CD8-positive, alpha-beta T cell (primary cell): ENCODE measurements at places on chromosomes 6 and 20.

- no peak for DNase-seq
These were observed 6.4 kb upstream of the EEF1A2 start for GRCh38 chr20:63505281-63505680.

DNA sequence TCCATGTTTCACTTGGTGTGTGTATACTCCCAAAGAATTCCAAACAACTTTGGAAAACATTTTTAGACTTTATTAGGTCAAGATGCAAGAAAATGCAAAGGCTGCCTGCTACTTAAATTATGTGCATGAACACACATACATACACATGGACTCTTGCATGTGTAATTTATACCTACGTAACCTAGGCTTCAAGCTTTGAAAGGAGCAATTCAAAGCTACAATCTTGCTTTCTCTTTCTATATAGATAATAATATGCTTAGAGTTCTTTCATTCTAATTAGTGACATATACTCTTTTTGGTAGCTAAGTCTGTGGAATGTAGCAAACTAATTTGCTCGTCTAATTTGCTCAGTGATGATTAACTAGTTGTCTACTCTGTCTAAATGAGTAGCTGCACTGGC, 146.5 kb downstream of the EPHA7 start:
- no peak for DNase-seq

GRCh38 chr6:122772724-122773415, 6.6 kb upstream of the FABP7 start:
- no peak for DNase-seq

DNA sequence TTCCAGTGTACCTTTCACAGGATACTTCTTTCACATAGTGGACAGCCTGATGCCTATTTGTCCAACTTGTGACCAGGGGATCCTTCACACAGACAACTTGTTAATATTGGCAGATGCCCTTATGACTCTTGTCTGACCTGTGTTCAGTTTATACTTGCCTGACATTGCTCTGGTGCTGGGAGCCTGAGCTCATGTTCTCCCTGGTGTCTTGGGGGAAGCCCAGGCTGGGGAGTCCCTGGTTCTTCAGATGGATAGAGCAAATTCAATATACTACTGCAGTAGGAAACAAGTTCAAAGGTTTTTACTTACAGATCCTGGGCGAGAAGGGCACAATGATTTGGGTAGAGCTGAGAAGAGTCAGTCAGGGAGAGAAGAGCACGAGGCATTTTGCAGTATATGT, 76.1 kb downstream of the NKAIN2 start:
- no peak for DNase-seq

DNA sequence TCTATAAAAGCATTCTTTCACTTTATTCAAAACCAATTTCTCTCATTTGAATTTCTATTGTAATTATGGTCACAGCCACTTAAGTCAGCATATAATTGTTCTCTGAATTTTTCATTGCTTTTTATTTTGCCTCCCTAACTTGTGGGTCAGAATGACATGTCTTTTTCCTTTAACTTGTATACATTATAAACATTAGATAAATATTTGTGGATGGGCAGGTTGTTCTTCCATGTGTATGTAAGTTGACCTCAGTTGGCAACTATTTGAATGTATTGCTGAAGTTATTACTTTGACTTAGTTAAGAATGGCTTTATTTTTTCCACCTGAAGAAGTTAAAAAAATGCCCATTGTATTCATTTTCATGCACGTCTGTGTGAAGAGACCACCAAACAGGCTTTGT, 83.0 kb upstream of the MAP3K7 start:
- no peak for DNase-seq

- no peak for DNase-seq
These were observed 40.5 kb downstream of the SNAP25 start for GRCh38 chr20:10259166-10259565.

- DNase-seq, result no peak
These were observed 25.0 kb downstream of the TMEM242 start for GRCh38 chr6:157298216-157298724.

DNA sequence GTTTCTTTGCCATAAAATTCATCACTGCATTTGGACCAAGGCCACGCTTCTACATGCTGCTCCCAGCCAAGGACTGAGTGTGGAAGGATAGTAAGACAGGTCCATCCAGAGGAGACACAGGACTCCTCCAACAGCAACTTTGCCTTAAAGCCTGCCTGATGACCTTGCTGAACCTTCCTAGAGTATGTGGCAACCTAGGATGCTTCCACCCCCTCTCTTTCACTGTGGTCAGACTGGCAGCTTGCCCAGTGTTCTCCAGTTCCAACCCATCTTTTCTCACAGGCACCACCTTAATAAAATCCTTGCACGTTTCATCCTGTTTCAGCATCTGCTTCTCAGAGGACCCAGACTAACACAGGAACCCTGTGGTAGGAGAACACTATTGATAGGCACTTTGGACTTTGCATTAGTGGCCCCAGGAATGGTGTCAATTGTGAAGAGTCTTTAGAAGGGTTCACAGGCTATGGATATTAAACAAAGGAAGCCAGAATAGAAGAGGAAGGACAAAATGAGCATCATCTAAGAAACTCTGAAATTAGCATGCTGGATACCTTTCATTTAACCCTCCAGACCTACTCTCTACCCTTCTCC, 2.4 kb upstream of the PKHD1 start:
- DNase-seq, result no peak

DNA sequence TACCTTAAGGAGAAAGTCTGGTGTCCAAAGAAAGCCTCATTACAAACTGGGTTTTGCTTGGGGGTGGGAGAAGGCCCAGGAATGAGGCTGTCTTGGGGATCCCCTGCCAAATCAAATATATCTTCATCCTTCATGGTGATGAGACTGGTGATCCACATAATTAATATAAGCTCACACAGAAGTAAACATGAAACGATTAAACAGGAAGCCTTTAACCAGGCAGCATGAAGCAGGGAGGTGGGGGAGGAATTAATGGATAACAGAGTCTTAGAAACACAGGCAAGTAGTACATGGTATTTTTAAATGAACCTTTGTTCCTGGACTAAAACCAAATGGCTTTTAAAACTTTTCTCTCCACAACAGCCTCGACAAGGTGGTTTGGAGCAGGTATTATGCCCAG, 437.5 kb downstream of the TFAP2A start:
- DNase-seq, result no peak

GRCh38 chr6:99768166-99768565, 161.5 kb downstream of the PRDM13 start:
- no peak for DNase-seq

GRCh38 chr6:161788531-161788930, 514.7 kb upstream of the AGPAT4 start:
- no peak for DNase-seq

- DNase-seq, result no peak
These were observed 315.0 kb downstream of the GMDS start for GRCh38 chr6:1930356-1930755.

DNA sequence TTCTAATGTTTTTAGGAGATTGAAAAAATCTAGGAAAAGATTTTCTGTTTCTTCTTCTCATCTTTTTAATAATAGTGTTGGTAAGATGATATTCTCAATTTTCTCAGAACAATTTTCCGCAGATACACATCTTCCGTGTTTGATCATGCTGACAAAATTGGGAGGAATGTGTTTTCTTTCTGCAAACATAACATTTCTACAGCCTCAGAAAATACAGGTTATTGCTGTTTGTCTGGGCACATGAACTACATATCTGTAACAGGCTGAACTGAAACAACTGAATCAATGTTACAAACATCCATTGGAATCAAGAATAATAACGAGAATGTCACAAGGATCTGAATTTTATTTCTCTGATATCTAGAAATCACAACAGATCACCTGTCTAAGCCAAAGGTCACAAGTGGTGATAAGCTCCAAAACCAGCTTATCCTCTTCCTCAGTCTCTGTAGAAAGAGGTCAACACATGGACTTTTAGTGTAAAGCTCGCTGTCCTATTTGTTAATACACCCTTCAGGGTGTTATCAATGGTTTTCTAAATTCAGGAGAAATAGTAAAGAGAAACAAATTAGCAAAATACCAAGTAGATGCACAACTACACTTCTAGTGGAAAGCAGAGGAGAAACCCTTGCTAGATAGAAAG, 197.3 kb upstream of the MARCKS start:
- no peak for DNase-seq

- DNase-seq, result no peak
These were observed 95.5 kb upstream of the ZNF184 start for GRCh38 chr6:27568226-27568897.

DNA sequence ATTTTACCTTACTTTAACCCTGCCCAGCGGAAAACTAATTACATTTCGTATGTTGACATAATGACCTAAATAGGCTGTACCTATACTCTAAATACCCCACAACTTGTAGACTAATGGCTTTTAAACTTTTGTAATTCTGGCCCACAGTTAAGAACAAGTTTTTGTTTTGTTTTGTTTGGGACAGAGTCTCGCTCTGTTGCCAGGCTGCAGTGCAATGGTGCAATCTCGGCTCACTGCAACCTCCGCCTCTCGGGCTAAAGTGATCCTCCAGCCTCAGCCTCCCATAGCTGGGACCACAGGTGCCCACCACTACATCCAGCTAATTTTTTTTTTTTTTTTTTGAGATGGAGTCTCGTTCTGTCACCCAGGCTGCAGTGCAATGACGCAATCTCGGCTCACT, 5.7 kb upstream of the SASH1 start:
- DNase-seq, result no peak

GRCh38 chr6:111781041-111781708, 92.1 kb downstream of the FYN start:
- DNase-seq, result no peak
